ENCODE measurements at places on chromosomes 2 and 18. TPM values are rescaled to one million over a fixed set of nuclear protein-coding genes. Genes with fewer than 3 reads are reported as not detected.

GDF7 gene
- 0.32 TPM for polyA plus RNA-seq

EMILIN1 gene
- polyA plus RNA-seq: 43.4 TPM

SLC4A3 gene
- 7.6 TPM for polyA plus RNA-seq

OTOF gene
- polyA plus RNA-seq: 0.16 TPM

All from BJ (cell line).